ENCODE measurements at places on chromosomes 16 and 17. TPM values are rescaled to one million over a fixed set of nuclear protein-coding genes. Genes with fewer than 3 reads are reported as not detected.
A peak's percentile ranks its signal among the peaks of the same experiment; 100 is the strongest.

Gene SNF8
- 76.1 TPM for total RNA-seq

Gene RAD51C
- total RNA-seq: 29.2 TPM

Gene MMP25
- total RNA-seq: 3.0 TPM

Gene MYH13
- total RNA-seq: not detected

Gene SPIRE2
- 0.92 TPM for total RNA-seq

Gene KRT40
- not detected for total RNA-seq

Gene HEATR9
- not detected for total RNA-seq

Gene ACE
- total RNA-seq: 11.6 TPM

Gene PERCC1
- not detected for total RNA-seq

Gene TNFRSF17
- total RNA-seq: not detected

Gene EVI2B
- total RNA-seq: 2.0 TPM

DNA sequence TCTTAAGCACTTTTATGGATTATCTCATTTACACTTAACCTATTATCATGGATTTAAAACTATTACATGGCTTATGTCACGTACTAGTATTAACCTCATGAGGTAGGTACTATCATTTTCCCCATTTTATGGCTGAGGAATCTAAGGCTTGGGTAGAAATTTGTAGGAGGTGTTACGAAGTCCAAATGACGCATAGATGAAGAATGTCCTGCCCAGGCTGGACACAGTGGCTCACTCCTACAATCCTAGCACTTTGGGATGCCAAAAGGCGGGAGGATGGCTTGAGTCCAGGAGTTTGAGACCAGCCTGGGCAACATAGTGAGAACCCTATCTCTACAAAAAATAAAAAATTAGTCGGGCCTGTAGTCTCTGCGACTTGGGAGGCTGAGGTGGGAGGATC lies 4.8 kb upstream of the C1QL1 start:
- no peak for DNase-seq

DNA sequence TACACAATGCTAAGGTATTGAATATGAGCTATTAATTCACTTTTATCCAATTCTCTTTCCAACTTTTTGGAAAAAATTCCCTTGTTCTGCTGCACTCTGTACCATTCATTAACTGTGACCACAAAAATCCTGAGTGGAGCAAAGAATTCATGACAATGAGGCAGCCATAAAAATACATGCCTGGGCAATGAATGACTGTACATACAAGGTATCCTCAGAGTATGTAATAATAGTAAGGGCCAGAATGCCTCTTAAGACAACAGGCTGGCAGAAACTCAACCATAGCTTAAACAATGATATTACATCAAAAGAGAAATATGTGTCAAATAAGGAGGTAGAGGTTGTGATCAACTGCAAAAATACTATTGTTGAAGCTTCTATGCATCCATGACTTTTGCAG lies 74.7 kb upstream of the CA10 start:
- no peak for DNase-seq

GRCh38 chr17:76442341-76443338 lies 10.3 kb downstream of the UBE2O start:
- DNase-seq: peak; percentile 66

GRCh38 chr16:50153596-50154419 lies 702 bp downstream of the TENT4B start:
- peak; percentile 80 for DNase-seq

- no peak for DNase-seq
These were observed 683.1 kb upstream of the SALL1 start for GRCh38 chr16:51834133-51834532.

GRCh38 chr17:57803021-57803420 lies 46.8 kb downstream of the MRPS23 start:
- DNase-seq: no peak

DNA sequence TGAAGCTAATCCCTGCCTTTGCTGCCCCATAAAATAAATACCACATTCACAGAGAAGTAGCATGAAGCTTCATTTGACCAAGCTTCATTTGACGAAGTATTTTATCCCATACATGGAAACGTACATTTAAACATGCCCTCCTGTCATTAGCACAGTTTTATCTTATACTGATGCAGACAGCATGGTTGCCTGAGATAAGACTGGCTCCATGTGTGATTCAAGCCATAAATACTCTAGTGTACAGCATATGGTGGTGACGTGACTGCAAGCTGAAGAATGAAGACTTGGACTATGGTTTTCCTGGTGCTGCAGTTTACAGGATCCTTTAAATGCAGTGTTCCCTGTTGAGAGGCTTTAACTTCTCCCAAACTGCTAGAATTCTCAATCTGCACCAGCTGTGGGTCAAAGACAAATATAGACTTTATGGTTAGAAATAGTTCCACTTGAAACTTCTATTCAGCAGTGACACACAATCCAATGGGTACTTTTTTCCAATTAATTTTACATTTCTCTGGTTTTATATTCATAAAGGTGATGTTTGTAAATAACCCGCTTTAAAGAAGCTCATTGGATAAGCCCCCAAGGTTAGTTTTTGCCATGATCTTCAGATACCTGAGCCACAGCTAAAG lies 64.9 kb downstream of the CYB561 start:
- DNase-seq: no peak

DNA sequence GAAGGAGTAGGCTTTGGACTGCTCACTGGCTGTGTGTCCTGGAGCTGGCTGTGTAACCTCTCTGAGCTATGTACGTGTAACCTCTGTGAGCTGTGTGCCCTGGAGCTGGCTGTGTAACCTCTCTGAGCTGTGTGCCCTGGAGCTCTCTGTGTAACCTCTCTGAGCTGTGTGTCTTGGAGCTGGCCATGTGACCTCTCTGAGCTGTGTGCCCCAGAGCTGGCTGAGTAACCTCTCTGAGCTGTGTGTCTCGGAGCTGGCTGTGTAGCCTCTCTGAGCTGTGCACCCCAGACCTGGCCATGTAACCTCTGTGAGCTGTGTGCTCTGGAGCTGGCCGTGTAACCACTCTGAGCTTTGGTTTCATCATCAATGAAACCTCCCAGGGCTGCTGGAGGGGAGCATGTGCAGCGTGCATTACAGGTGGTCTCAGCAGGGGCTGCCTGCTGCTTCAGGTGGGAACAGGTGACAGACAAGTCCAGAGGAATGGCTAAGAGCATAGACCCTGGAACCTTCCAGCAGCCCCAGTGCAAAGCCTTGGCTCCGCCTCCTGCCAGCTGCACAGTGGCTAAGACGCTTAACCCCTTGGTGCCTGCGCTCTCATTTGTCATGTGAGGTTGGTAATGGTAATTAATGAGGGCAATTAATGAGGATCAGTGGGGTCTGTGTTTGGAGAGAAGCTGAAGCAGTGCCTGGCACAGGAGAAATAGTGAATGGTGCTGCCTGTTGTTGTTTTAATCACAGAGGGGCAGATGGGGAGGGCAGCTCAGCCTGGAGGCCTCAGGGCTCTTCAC lies 86.7 kb downstream of the KATNIP start:
- no peak for DNase-seq

DNA sequence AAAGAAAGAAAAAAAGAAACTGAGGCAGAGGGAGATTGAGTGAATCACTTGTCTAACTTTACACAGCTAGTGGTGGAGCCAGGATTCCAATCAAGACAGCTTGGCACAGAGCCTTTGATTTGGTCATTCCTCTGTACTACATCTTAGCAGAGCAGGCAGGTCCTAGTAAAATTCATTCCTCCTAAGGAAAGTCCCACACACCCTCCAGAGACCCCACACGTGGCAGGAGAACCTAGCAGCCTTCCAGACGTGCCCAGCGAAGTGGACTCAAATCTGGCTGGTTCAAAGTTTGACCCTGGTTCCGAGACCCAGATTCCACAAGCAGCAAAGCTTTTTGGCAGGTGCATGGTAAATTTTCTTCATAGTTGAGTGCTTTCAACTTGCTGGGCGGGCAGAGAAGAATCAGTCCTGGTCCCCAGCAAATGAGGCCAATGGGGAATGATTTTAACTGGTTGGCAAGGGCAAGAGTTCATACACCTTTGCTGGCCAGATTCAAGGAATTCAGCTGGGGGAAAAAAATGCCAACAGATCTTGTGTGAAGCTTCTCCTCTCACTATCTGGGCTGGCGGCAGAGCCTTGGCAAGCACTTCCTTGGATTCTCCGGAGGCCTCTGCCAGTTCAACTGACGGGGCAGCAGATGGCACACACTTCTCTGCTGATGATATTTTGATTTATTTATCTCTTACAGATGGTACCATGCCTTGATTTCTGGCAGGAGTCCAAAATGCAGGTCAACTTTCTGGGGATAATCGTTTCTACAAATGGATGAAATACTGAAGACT lies 82.4 kb downstream of the GSG1L start:
- peak; percentile 74 for DNase-seq

DNA sequence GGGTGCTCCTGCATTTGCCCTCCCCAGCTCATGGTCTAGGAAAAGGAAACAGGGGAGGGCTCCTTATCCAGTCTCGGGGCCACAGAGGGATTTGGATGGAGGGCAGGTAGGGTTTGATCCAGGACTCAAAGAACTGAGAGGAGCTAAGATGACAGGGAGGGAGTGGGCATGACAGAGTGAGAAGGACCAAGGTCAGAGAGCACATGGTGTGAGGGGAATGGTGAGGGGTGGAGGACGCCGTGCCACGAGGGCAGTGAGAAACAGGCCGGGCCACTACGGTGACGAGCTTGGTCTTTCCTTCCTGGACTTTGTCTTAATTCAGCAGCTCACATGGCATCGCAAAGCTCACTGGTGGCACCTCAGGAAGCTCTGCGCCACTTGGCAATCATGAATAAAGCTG lies 35.2 kb downstream of the IRF8 start:
- no peak for DNase-seq

GRCh38 chr17:79049821-79050220 lies 24.8 kb upstream of the ENGASE start:
- DNase-seq: no peak

DNA sequence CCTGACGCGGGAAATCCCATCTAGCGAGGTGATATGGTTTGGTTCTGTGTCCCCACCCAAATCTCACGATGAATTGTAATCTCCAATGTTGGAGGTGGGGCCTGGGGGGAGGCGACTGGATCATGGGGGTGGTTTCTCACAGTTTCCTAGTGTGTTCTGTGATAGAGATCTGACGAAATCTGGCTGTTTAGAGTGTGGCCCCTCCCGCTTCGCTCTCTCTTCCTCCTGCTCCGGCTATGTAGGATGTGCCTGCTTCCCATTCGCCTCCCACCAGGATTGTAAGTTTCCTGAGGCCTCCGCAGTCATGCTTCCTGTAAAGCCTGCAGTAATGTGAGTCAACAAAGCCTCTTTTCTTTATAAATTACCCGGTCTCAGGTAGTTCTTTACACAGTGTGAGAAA lies 31.6 kb downstream of the IFT140 start:
- no peak for DNase-seq

GRCh38 chr16:83727018-83727417 lies 80.8 kb upstream of the HSBP1 start:
- no peak for DNase-seq

- DNase-seq: no peak
These were observed 15.5 kb downstream of the BANP start for GRCh38 chr16:87966685-87967185.

DNA sequence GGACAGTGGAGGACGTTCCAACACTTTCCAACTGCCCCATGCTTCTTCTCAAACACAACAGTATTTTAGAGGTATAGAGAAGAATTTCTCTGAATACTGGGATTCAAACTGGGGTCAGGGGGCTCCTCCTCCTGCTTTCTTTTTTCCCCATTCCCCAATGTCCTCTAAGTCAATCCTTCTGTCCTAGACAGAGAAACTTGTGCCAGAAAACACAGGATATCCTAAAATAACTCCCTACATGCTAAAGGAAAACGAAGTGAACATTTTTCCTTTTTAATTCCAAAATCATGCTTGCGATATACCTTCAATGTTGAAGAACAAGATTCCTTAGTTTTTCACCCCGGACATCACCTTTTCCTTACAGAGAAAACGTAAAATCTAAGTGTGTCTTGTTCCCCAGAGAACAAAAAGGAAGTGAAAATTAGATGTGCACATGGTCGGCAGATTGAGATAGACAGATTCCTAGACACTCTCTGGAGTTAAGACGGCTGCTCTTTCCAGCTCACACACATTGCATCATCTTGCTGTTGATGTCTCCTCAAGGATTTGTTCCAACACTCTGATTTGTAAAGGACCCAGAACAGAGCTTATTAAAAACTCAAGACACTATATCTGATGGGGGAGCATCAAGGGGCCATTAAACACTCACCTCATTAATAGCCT lies 228.2 kb downstream of the GRIN2A start:
- no peak for DNase-seq

DNA sequence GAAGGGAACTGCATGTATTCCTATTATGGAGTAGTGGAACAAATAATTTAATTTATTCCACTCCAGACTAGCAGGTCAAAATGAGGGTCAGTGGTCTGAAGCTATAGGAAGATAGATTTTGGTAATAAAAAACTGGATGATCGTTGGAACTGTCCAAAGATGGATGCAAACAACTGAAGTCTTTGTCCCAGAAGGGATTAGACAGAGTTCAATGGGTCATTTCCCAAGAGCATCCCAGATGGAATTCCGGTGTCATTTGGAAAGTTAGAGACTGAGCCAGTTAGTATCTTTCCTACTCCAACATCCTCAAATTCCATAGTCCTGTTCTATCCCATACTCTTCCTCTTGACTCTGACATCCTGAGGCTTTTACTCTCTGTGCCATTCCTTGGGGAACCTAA lies 22.8 kb upstream of the TOX3 start:
- no peak for DNase-seq

GRCh38 chr17:51059781-51060180 lies 60.9 kb downstream of the SPAG9 start:
- no peak for DNase-seq

GRCh38 chr16:27498916-27499658 lies 50.6 kb downstream of the GTF3C1 start:
- DNase-seq: no peak

DNA sequence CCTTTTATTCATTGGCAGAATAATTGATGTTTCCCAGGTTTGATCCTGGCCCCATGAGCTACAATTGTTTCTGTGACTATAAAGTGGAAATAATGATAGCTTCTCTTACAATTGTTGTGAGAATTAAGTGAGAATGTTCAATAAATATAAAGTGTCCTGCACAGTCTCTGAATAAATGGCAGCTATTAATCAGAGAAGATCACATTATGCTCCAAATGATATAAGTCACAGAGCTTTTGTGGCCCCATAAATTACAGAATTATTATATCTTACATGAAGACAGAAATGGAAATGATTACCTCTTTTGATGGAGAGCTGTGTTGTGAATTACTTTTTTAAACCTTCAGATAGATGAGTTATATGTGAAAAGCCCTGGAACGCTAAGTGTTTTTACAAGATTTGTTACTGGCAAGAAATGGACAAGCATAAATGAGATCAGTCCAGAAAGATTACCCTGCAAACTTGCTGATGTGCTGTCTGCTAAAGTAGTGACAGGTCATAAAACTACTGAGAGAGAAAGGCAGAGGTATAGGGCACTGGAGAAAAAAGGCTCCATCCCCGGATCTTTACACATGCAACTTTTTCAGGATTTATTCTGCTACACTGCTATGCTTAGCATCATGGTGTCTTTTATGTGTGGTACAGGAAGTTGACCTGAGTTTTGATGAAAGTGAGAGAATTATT lies 750.9 kb upstream of the GOT2 start:
- DNase-seq: no peak

Measured in cardiac septum (tissue), 1 donor.